ENCODE measurements at places on chromosomes 11 and 22.

DNA sequence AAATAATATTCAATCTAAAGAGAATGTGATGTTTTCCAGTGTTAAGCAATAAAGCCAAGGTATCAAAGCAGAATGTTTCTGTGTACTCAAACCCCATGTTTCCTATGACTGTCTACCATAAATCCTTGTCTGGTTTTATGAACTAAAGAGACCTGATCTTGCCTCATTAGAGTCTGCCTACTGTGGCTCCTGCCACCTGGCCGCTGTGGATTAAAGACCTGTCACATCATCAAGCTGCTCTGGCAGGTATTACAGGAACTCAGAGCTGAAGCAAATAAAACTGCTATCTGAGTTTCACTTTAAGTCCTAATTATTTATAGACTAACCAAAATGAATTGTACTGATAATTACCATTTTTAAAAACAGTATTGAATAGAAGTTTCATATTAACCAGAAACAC lies 207.8 kb upstream of the CCDC90B start:
- DNase-seq = no peak

GRCh38 chr22:30905696-30906341 lies 62.8 kb downstream of the MORC2 start:
- DNase-seq = no peak

- DNase-seq = no peak
Observed at GRCh38 chr11:79412761-79413160, 28.1 kb downstream of the TENM4 start.

DNA sequence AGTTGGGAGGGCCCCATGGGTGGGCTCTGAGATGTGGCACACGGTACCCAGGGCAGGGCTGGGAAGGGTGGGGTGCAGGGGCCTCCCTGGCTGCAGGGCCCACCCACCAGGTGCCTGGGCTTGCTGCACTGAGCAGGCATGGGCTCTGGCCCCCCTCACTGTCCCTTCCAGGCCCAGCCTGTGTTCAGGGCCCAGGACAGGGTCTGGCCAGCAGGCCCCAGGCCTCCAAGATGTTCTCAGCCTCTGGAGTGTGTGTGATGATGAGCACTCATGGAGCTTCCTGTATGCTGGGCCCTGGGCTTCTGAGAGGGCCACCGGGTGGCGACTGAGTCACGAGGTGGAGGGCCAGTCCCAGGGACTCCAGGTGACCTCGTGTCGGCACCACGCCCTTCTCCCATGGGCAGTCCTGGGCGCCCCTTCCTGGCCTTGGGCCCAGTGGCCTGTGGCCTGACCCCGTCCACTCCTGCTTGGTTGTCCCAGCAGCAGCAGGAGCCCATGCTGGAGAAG lies 55.9 kb upstream of the CCDC188 start:
- DNase-seq = no peak

GRCh38 chr11:117868088-117868487 lies 8.4 kb downstream of the FXYD6 start:
- no peak for DNase-seq

- no peak for DNase-seq
Observed at GRCh38 chr11:130721736-130722135, 194.5 kb downstream of the SNX19 start.

DNA sequence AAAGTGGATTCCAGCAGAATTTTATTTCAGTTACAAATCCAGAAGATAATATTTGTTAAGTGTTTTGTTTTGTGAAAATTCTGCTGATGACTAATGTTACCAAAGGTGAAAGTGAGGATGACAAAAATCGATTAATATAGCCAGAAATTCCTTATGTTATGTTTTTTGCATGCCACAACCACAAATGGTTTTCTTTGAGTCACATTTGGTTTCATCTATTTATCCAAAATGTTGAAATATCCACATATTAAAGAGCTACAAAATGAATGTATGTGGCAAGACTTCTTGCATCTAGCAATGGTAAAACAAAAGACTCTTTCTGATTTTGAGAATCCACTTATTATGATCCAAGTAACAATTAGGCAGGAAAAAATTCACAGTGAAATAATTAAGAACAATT lies 150.1 kb upstream of the LRRC4C start:
- no peak for DNase-seq

DNA sequence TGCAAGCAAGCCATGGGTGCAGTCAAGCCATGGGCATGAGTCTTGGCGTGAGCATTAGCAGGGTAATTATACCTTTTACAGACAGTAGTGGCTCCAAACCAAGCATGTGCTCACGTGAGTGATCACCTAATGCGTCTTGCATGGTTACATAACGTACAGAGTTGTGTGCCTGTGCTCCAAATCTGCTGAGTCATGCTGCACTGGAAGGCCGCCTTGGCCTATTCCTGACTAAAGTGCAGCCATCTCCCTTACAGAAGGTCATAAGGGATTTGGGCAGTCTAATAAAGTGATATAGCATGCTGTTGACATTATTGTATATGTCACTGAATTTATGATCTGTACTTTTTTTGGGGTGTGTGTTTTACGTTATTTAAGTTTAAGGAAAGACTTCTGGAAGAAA lies 102.4 kb downstream of the ARHGAP42 start:
- DNase-seq = no peak

DNA sequence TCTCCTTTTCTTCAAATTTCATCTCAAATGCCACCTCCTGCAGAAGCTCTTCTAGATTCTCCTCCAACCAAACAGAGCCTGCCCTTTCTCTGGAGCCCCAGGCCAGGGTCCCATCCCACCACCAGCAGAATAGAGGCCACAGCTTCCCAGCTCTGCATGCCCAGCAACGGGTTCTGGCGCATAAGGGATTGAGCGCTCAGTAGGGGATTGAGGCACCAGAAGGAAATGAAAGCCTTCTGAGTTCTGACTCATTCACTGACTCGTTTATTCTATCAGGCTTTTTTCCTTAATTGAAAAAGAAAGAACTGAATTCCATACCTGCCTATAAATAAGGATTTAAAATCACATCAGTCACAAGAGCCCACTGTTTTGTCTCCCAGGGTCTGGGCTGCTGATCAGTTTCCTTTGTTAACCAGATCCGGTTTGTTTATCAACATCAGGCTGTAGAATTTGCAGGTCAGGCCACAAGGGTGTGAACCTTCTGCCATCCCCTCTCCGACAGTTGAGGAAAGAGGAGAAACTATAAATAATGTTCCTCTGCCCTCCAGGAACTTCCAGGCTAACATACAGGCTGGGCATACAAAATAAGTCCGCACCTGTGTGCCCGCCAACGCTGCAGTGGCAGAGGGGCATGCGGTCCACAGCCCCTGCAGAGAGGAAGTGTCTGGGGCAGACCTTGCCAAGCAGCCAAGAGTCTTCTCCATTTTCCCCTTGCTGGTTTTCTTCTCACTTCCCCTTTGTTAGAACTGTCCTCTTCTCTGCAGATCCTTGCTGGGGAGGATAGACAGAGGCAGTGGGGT lies 63.5 kb upstream of the PRDM11 start:
- DNase-seq = no peak

DNA sequence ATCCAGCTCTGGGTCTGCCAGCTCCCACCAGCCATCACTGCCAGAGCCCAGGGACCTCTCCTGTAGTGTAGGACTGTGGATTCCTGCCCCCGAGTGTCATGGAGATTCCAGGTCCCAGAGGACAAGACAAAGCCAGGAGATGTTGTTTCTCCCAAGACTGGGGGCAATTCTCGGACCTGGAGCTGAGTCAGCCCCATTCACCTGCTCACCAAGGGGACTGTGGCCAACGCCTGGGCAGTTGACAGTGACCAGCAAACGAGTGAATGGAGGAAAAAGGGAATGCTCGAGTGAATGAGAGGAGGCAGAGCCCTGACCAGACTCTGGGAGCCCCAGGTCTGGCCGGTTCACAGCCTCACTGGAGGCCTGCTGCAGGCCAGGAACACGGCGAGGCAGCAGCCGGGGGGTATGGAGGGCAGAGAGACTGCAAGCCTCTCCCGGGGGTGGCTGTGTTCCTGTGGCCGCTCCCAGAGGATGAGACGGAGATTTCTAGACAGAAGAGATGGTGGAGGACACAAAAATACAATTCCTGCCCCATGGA lies 61.3 kb upstream of the PRR5 start:
- DNase-seq = no peak

GRCh38 chr11:128434411-128434810 lies 152.9 kb downstream of the ETS1 start:
- no peak for DNase-seq

DNA sequence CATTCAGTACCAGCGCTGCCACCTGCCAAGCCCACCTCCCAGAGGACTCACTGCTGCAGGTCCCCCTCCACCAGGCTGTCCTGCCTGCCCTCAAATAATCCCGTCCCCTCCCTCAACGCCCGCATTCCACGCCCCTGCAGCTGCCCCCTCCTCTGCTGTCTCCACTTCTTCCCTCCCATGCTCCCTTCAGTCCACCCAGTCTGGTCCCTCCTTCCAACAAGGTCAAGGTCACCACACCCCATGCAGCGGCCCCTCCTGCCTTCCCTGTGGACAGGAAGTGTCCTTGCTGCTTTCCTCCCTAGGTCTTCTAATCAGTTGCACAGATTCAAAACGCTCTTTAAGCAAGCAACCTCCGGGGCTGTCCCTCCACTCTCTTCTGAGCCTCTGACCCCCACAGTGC lies 12.1 kb downstream of the MACROD1 start:
- no peak for DNase-seq

DNA sequence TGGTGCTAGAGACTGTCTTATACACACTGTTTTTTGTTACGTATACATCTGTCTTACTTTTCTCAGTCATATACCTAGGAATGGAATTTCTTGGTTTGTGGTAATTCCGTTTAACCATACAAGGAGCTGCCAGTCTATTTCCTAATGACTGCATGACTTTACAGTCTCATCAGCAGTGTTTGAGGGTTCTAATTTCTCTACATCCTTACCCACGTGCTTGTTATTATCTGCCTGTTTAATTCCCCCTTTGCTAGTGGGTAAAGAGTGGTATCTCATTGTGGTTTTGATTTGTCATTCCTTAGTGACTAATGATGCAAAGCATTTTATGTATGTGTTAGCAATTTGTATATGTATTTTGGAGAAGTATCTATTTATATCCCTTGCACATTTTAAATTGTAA lies 1008.0 kb downstream of the FAM181B start:
- DNase-seq = no peak

DNA sequence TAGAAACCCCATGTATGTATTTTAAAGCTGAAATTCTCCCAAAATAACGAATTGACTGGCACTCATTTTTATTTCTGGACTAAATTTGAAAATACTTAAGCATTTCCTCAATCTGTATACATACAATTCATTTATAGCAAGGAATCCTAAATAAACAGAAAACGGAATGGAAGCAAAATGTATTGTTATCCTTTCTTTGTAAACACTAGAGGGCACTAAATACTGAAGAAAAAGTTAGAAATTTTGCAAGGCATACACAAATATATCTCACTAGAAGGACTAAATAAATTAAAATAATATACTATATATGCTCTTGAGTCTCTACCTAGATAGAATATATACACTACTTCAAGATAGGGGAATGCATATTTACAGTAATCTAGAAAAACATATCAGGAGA lies 23.1 kb upstream of the ANO5 start:
- no peak for DNase-seq

DNA sequence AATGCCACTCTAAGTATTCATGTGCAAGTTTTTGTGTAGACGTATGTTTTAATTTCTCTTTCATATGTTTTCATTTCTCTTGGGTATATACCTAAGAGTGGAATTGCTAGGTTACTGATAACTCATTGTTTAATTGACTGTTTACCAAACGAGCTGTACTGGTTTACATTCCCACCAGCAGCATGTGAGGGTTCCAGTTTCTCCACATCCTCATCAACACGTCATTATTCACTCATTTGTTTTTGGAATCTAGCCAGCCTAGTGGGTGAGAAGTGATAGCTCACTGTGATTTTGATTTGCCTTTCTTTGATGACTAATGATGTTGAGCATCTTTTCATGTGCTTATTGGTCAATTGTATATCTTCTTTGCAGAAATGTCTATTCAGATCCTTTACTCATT lies 4.0 kb downstream of the ANKRD13D start:
- no peak for DNase-seq

DNA sequence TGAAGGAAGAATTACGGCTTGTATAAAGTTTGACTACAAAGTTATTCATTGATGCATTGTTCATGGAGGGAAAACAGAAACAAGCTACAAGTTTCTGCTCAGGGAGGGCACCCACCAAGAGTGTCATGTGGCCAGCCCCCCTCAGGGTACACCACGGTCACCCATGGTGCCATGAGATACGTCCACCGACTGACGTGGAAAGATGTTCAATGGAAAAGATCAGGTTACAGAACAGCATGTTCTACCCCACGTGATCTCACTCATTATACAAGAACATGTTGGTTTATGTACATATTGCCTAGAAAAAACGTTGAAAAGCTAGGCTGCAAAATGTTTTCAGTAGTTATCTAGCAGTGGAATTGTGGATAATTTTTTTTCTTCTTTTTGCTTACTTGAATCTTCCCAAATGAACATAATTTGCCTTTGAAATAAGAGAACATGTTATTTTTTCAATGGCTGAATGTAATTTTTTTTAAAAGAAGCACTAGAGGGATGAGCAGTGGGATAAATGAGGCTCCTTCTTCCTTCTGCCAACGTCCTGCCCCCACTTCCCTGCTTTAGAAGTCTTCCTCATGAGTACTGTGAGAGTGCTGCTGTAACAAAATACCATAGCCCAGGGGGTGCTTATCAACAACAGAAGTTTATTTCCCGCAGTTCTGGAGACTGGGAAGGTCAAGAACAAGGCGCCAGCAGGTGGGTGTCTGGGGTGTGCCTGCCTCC lies 22.5 kb downstream of the RCN1 start:
- DNase-seq = no peak

DNA sequence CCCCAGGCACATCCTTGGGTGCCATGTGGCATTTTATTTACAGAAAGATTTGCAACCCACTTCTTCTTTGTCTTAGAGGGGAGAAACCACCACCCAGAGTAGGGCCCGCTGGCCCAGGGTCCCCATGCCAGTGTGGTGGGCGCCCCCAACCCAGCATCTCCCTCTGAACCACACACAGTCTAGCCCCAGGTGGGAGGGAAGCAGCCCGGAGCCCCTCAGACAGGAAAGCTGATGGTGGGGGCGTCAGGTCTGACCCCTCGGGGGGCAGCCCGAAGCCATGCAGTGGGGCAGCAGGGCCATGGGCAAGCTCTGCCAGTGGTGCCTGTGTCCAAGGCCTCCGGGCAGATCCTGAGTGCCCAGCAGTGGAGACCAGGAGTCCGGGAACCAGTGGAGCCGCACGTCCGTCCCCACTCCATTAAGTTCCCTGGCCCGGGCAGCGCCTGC lies 11.7 kb downstream of the TRPM5 start:
- no peak for DNase-seq

GRCh38 chr11:88415495-88415894 lies 78.0 kb upstream of the CTSC start:
- DNase-seq = no peak

- DNase-seq = no peak
Observed at GRCh38 chr11:72836111-72836510, 21.9 kb downstream of the ATG16L2 start.

- no peak for DNase-seq
Observed at GRCh38 chr22:38429499-38430068, 25.4 kb downstream of the KCNJ4 start.

Measured in activated CD4-positive, CD25-positive, alpha-beta regulatory T cell (primary cell).